ENCODE measurements at places on chromosomes 2 and 18. TPM values are rescaled to one million over a fixed set of nuclear protein-coding genes. Genes with fewer than 3 reads are reported as not detected.

Gene CYBRD1
- total RNA-seq: 15.3 TPM

Gene ZNF892
- total RNA-seq: 1.9 TPM

Gene RPRM
- not detected for total RNA-seq

Gene PRSS56
- 2.4 TPM for total RNA-seq

Gene MEX3C
- total RNA-seq: 15.1 TPM

Gene CDK15
- 0.34 TPM for total RNA-seq

Gene KIF1A
- total RNA-seq: not detected

Gene SEPTIN2
- total RNA-seq: 161 TPM

Gene SP9
- total RNA-seq: 0.95 TPM

Gene ATL2
- total RNA-seq: 63.7 TPM

Gene PLCL1
- total RNA-seq: 17.3 TPM

Gene LRATD1
- total RNA-seq: 3.5 TPM

Gene RND3
- total RNA-seq: 25.7 TPM

Gene AFTPH
- total RNA-seq: 12.2 TPM

Gene SNORC
- 0.63 TPM for total RNA-seq

Gene MTCL1
- total RNA-seq: 2.1 TPM

Gene CHRND
- total RNA-seq: 58.8 TPM

Gene PMAIP1
- 0.59 TPM for total RNA-seq

Gene PSTPIP2
- total RNA-seq: 18.8 TPM

Gene CXCR1
- total RNA-seq: 0.96 TPM

Data from psoas muscle (tissue), 8 donors.